ENCODE measurements at places on chromosomes 7 and 10. TPM values are rescaled to one million over a fixed set of nuclear protein-coding genes. Genes with fewer than 3 reads are reported as not detected.

Gene TMEM229A
- not detected for total RNA-seq

Gene CYP26C1
- 0.05 TPM for total RNA-seq

Gene WNT2
- total RNA-seq: not detected

Gene NPTX2
- total RNA-seq: 3.1 TPM

Gene MCM10
- total RNA-seq: 0.62 TPM

Gene VAX1
- not detected for total RNA-seq

Gene MEOX2
- 9.0 TPM for total RNA-seq

Data from Right ventricle myocardium inferior (tissue), 1 donor.